ENCODE measurements at places on chromosomes 16 and 17.

DNA sequence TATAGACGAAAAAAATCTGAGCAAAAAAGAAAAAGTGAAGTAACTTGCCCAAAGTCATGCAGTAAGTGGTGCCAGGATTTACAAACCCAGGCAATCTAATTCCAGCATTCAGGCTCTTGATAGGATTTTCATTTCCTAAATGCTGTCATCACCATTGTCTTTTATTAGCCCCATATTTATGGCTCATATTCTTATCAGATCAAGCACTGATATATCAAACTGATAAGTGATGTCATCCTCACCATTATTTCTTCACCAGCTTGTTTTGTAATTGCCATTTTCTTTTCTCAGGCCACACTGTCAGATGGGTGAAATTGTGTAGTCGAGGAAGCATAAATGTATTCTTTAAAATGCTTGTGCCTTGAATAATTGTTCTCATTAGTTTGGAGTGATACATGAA, 1.3 kb downstream of the RAD51C start:
- no peak for DNase-seq

- no peak for DNase-seq
Measured at GRCh38 chr17:50815400-50815799, 20.0 kb upstream of the WFIKKN2 start.

DNA sequence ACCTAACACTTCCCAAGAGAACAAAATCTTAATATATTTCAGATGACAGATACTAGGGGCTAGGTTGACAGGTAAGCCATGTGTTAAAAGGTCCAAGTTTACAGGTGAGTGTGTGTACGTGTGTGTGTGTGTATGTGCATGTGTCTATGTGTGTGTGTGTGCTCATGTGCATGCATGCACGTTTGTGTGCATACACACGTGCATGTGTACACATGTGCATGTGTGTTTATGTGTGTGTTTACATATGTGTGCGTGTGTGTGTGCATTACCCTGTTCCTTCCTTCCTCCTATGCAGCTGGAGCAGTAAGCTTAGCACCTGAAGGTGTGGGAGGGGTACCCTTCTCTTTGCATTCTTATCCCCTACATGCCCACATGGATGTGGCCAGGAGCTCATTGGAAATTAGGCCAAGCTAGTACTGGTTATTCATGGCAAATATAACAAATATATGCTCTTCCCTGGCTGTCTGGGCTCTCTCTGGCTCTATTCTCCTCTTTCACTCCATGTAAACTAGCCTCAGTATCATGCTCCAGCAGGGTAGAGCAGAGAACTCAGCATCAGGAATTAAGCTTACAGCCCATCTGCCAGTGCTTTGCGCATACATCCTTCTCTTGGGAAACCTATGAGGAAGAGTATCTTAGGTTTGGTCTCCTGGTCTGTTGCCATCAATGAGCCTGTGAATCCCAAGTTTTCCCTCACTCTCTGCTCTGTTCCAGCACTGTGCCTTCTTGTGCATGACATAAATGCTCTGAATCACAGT, 258.0 kb upstream of the MYOCD start:
- DNase-seq: no peak

DNA sequence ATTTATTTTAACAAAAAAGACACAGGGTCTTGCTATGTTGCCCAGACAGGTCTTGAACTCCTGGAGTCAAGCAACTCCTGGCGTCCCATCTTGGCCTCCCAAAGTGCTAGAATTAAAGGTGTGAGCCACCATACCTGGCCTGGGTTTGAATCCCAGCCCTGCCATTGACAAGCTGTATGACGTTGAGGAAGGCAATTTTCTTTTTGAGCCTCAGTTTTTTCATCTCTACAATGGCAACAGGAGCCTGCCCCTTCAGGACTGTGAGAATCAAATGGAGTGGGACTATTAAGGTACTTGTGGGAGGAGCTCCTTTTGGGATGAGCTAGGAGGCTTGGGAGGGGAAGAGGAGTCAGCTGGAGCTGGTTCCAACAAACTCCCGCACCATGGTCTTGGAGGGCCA, 6.2 kb downstream of the RARA start:
- DNase-seq: no peak

GRCh38 chr17:77961741-77962140, 3.2 kb downstream of the TNRC6C start:
- DNase-seq: no peak

DNA sequence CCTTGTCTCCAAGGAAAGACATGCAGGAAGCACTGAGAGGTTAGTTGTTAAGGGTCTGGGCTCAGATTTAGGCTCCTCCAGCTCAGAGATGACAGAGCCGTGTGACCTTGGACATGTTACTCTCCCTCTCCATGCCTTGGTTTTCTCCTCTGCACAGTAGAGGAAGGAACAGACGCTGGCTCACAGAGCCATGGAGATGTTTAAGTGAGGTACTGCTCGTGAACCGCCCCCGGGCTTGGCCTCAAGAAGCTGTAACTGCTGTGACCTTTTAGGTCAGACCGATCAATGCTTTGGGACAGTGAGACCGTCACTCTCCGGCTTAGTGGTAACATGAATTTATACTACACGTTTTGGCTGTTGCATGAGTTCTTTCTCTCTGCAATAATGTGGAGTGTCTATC, 197.4 kb downstream of the C16orf95 start:
- DNase-seq: no peak

DNA sequence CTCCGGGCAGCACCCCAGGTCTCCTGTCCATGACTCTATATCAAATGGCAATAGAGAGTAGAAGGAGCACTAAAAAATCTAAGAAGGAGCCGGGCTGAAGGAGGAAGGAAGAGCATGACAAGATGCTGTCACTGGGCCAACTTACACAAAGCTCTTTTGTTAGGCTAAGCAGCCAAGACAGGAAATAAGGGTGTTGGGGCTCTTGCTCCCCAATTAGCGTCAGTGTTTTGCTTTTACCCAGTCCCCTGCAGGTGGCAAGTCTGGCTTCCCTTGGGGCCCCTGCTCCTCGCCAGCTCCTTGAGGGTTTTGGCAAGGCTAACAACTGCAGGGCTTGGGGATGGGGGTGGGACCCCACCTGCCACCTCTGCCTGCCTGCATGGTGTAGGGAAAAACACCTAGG, 120.5 kb downstream of the CCT6B start:
- DNase-seq: no peak

GRCh38 chr16:11183035-11183812, 72.8 kb downstream of the SOCS1 start:
- DNase-seq: no peak

GRCh38 chr16:85134789-85135142, 22.5 kb upstream of the CIBAR2 start:
- DNase-seq: no peak

GRCh38 chr17:50828508-50829170, 6.7 kb upstream of the WFIKKN2 start:
- no peak for DNase-seq

DNA sequence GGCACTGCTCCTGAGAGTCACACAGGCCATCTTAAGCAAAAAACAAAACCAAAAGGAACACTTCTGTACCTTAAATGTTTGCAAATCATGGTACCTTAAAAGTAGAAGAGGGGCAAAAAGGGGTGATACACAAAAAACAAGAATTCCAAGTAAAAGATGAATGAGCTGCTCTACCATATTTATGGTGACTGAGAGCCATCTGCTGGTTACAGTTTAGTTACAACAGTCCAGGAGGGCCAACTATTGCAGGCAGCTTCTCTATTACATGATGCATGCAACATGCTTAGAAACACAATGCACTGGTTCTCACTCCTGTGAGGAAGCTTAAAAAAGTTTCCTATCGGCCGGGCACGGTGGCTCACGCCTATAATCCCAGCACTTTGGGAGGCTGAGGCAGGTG, 53.5 kb downstream of the STX8 start:
- DNase-seq: peak; percentile 74

DNA sequence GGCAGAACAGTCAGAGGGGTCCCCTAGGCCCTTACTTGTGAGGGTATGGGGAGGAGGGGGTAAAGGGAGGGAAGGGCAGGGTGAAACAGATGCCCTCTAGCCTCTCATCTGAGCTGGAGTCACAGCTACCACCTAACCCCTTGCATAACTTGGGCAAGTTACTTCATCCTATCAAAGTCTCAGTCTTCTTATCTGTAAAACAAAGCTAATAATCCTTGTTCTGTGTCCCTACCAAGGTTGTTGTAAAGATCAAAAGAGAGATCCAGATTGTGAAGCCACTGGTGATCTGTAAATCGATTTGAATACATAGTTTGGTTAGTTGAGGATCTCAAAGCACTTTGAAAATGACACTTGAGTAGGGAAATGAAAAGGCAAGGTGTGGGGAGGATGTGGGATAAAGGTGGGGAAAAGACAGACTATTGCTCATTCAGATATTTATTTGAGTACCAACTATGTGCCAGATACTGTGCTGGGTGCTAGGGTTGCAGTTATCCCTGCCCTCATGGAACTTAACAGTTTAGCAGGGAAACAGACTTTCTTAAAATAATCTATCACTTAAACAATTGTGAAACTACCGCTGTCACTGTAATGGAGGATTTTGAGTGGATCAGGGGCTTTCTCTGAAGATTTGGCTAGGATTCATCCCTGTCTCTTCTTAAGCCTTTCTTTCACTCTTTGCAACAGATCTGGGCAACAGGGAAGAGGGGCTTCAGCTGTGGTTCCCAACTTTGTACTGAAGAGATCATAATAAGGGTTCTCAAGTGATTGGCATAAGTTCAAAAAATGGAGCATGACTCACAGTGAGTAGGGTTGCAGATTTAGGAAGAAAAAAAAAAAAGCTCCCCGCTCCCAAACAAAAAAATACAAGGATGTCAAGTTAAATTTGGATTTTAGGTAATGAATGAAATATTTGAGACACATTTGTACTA, 3.0 kb downstream of the HEATR9 start:
- no peak for DNase-seq

DNA sequence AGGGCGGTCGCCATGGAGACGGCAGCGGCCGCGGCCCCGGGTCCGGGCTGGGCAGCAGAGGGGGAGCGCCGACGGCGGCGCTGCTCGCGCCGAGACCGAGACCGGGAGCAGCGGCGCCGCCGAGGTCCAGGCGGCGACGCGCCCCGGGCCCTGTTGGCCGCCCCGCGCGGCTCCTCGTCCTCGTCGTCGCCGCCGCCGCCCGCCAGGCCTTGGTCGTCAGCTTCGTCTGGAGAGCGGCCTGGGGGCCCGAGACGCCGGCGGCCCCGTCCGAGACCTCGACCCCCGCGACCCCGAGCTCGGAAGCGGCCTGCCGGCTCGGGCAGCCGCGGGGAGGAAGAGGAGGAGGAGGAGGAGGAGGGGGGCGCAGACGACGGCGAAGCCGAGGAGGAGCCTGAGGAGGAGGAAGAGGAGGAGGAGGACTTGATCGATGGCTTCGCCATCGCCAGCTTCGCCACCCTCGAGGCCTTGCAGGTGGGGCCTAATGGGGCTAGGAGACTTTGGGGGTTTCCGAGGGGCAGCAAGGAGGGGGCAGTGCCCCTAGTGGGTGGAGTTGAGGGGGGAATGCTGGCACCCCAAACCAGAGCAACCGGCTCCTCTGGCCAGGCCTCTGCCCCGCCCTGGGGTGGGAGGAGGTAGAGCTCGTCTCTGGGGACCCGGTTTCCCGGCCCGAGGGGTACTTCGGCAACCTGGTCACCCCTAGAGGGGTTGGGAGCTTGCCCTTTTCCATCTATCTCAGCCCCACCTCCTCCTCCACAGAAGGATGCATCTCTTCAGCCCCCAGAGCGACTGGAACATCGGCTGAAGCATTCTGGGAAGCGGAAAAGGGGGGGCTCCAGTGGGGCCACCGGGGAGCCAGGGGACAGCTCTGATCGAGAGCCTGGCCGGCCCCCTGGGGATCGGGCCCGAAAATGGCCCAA, 1.5 kb downstream of the FBRS start:
- no peak for DNase-seq

DNA sequence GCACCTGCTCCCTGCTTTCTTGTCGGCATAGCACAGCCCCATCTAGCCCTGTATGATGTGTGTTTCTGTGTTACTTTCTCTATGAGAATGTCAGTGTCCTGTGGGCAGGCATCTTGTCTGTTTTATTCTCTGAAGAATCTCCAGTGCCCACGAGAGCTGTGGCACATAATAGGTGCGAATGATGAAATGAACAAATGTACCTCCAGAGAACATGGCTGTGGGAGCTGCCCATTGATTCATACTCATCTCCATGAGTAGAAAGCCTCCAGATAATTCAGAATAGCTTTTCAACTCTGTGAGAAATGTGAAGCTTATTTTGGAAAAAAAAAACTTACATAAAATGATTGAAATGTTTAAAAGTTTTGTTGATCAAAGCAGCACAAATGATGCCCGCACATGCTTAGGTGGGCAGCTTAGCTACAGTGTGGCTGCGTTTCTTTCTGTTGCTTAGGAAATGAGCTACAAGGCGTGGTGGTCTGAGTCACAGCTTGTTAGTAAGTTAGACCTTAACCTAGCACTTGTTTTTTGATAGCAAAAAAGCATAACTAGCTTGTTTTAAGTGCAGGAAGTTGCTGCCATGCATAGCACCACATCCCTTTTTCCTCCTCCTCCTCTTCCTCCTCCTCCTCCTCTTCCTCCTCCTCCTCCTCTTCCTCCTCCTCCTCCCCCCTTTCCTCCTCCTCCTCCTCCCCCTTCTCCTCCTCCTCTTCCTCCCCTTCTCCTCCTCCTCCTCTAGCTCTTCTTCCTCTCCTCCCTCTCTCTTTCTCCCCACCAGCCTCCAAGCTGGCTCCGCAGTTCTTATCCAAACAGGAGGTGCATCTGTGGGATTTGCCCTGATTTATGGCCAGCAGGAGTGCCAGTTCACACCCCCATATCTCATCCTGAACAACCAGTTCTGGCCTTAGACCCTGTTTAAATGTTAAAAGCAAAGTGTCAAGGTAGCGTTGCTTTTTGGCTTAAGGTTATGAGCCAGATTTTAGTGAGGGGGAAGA, 221.5 kb downstream of the IRF8 start:
- DNase-seq: no peak

DNA sequence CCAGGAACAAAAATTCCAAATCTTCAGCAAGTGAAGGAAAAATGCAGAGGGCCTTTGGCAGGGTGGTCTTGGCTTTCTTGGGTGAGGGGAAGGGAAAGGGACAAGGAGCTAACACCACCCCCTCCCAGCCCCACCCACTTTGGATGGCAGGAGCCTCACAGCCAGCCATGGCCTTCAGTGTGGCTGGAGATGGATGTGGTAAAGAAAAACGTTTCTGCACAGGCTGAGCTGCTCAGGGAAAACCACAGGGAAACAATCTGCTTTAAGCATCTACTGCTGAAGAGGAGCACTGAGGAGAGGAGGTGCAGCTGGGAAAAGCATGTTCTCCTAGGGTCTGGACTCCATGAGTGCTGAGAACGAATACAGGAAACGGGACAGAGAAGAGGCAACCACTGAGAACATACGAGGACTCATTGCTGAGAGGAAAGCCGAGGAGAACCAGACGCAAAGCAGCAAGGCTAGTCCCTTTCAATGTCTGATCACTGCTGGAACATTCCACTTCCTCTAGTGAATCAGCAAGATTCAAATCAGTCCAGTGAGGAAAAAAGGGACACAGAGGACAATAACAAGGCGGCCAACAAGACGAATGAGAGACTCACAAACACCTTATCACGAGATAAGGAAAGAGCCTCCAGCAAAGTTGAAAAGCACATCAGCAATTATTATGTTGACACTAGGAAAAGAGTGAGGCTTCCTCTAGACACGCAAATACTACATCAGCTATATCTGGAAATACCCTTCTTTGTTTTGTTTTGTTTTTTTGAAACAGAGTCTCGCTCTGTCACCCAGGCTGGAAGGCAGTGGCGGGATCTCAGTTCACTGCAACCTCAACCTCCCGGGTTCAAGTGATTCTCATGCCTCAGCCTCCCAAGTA, 41.7 kb downstream of the ZZEF1 start:
- DNase-seq: peak; percentile 79

GRCh38 chr17:20241855-20242254, 225.5 kb downstream of the LGALS9B start:
- no peak for DNase-seq

GRCh38 chr17:38565853-38566665, 39.7 kb downstream of the SRCIN1 start:
- no peak for DNase-seq
